ENCODE measurements at places on chromosomes 5 and 9.

GRCh38 chr9:134554373-134555093 is 87.1 kb upstream of the COL5A1 start:
- no peak overlapping the region for H3K27ac ChIP-seq
- DNase-seq, result no peak
- peaks cover 2% of the 10 kb centered on the region for H3K36me3 ChIP-seq
- peaks cover 6% of the 10 kb centered on the region for H3K27me3 ChIP-seq
- H3K4me3 ChIP-seq, result no peak overlapping the region

- no peak for DNase-seq
- peak overlapping the region; percentile 65 for H3K4me3 ChIP-seq
- no peaks in the 10 kb centered on the region for H3K4me1 ChIP-seq
- no peak overlapping the region for H3K27ac ChIP-seq
Measured at GRCh38 chr5:159916841-159917761, 819 bp downstream of the ADRA1B start.

DNA sequence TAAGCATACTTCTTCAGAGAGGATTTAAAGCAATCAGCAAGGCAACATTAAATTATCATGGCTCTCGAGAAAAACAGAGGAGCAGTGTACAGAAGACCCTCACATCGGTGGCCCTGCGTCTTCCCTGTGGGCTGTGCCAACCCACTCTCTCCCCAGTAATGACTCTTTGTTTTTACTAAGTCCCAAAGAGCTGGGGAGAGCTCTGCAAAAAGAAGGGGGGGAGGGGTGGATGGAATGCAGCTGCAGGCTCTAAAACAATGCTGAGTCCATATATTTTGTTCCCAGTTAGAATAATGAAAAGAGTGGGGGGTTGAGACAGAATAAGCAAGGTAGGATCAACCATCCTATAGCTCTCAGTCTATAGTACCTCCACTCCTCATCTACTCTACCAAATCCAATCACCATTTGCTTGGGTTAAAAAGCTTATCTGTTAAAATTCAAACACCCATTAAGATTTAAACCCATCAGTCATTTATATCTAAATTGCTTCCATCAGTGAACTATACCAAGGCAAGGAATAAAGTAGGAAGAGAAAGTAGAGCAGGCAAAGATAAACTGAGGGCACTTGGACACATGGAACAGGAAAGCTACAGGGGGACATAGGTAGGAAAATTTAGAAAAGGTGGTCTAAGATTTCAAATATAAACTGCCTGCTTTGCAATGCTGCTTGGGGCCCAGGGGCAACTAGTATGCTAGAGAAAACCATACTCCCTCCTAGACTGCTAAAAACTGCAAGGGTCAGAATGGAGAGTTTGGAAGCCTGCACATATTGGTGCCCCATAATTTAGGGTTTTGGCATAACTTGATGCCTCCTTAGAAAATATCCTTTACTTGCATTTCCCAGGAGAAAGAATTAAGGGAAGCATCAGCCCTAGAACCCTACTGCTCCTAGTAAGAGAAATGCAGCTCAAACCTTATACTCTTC is 20.6 kb downstream of the ELL2 start:
- DNase-seq, result no peak
- H3K36me3 ChIP-seq, result peaks cover 2% of the 10 kb centered on the region
- H3K27ac ChIP-seq, result no peak overlapping the region
- H3K27me3 ChIP-seq, result no peaks in the 10 kb centered on the region

GRCh38 chr5:75734913-75735789 is 17.9 kb upstream of the POC5 start:
- H3K4me3 ChIP-seq, result no peak overlapping the region
- no peaks in the 10 kb centered on the region for H3K36me3 ChIP-seq
- DNase-seq, result no peak
- H3K4me1 ChIP-seq, result no peaks in the 10 kb centered on the region

DNA sequence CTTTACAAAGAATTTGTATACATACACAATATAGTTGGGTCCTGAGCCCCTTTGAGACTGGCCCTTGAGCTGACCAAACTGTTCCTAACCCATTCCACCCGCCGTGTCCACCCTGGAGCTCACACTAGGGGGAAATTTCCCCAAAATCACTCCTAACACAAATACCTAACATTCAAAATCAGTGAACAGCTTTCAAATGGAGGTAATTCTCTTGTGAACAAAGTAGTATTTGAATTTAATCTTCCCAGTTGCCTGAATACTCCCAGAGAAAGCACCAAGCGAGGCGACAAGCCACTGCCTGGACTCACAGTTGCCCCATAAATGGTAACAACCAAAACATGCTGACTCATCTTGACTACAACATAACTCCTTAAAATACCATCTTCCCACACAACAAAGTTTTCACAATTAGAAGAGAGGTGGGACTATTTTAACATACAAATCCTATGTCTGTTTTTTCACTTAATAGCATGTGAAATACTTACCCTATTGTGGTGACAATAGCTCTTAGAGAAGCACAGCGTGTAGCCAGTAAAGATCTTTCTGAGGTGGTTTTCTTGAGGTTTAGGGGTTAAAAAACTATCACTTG is 31.7 kb upstream of the SCAMP1 start:
- no peak overlapping the region for H3K27ac ChIP-seq
- H3K4me1 ChIP-seq, result no peaks in the 10 kb centered on the region
